ENCODE measurements at places on chromosomes 13 and 19. TPM values are rescaled to one million over a fixed set of nuclear protein-coding genes. Genes with fewer than 3 reads are reported as not detected.

GRCh38 chr19:17795495-17795856, 538 bp downstream of the B3GNT3 start:
- DNase-seq, result no peak

DNA sequence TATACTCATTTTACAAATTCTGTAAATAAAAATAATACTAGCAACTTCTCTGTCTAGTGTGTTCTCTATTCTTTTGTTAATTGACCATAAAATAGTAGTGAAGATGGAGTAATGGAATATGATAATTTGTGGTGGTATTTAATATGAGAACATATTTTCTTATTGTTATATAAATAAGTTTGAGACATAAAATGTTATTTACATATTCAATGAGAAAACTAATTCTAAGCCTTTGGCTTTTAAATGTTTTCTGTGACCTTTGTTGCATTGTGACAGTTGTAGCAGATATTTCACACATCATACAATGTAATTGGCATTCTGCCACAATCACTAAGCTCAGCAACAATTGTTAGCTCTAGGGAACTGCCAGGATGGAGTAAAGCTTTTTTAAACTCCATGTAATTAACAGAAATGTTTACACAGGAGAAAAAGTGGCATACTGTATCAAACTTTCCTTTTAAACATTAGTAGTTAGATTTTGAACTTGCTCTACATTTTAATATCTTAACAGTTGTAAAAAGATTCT, 562.1 kb upstream of the PCDH9 start:
- DNase-seq, result no peak

GRCh38 chr13:47903836-47904235, 97.2 kb downstream of the SUCLA2 start:
- DNase-seq, result no peak

- no peak for DNase-seq
Observed at GRCh38 chr19:7625763-7626372, 3.5 kb downstream of the XAB2 start.

DNA sequence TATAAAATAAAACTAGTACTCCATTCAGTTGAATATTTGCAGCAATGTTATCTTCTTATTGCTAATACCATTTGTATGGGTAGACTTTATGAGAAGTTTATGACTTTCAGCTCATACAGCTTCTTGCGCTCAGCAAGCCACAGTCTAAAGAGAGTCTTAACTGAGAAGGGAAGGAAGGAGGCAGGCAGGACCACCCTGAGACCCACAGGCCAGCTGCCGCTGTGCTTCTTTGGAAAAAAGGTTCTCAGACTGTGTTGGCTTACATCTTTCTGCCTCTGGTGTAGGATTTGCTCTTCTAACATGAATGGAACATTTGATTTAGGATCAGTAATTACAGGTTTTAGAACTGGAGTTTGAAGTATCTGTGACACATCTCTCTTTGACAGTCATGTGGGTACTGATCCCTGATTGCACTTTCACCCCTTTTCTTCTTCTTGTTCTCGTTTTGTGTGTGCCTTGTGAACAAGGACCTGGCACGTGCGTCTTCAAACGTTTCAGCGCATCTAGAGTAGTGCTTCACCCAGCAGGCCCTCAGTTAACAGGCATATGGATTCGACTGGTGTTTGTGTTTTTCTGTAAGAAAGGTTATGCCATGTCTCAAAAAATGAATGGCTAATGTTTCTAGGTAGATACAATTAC, 7.1 kb upstream of the GPR18 start:
- no peak for DNase-seq

Gene OR10H1
- not detected for total RNA-seq
